ENCODE measurements at places on chromosomes 16 and 17. TPM values are rescaled to one million over a fixed set of nuclear protein-coding genes. Genes with fewer than 3 reads are reported as not detected.

DNA sequence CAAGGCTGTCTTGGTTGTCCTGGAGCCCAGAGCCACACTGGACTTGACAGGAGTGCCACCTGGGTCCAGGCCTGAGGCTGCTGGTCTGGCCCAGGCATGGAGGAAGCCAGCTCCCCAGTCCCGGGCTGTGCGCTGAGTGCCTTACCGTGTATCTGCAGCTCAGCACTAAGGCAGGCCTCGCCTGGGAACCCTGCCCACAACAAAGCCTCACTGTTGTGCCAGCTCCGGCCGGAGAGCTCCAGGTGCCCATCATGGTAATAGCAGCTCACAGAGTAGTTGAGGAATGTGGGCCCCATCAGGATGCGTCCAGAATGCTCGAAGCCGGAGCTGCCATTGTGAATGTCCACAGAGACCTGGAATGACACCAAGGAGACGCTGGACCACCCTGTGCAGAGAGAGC, 72.2 kb downstream of the RMI2 start:
- H3K27me3 ChIP-seq: no peaks in the 10 kb centered on the region
- DNase-seq: no peak
- no peak overlapping the region for H3K27ac ChIP-seq
- H3K36me3 ChIP-seq: no peaks in the 10 kb centered on the region
- no peak overlapping the region for H3K4me3 ChIP-seq

CCL7 gene
- total RNA-seq: not detected

FBXL16 gene
- total RNA-seq: 5.7 TPM

GRCh38 chr16:77359065-77359502, 75.8 kb downstream of the ADAMTS18 start:
- no peak for DNase-seq
- H3K36me3 ChIP-seq: no peaks in the 10 kb centered on the region
- no peak overlapping the region for H3K27ac ChIP-seq
- no peak overlapping the region for H3K4me3 ChIP-seq

- H3K27me3 ChIP-seq: peaks cover 4% of the 10 kb centered on the region
- H3K27ac ChIP-seq: no peak overlapping the region
- H3K4me3 ChIP-seq: no peak overlapping the region
- H3K36me3 ChIP-seq: no peaks in the 10 kb centered on the region
- no peak for DNase-seq
- H3K4me1 ChIP-seq: no peaks in the 10 kb centered on the region
Measured at GRCh38 chr17:48825446-48826381, 5.1 kb upstream of the CALCOCO2 start.

GRCh38 chr16:58843675-58844074, 109.6 kb upstream of the GOT2 start:
- no peaks in the 10 kb centered on the region for H3K4me1 ChIP-seq
- H3K4me3 ChIP-seq: no peak overlapping the region
- no peak for DNase-seq
- H3K27me3 ChIP-seq: no peaks in the 10 kb centered on the region
- no peak overlapping the region for H3K27ac ChIP-seq

DNA sequence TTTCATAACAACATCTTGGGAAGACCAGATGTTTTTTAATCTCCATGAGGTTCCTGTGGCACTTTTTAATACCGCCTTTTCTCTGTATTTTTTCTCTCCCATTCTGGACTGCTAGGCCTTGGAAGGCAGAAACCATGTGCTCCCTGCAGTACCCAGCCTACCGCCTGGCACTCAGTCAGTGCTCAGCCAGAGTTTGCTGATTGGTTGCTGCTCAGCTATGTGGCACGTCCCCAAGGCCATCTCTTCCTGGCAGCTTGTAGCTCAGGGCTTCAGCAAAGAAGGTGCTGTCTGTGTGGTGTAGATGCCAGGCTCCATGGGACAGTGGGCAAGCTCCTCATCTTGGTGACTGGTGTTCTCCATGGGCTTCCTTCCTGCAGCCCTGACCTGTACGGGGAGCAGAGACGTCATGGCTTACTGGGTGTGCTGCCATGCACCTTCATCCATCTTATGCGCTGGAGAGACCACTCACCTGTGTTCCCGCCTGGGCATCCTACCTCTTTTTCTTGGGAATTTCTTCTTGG, 86.7 kb downstream of the CLEC16A start:
- H3K36me3 ChIP-seq: peaks cover 77% of the 10 kb centered on the region
- peaks cover 29% of the 10 kb centered on the region for H3K4me1 ChIP-seq
- DNase-seq: no peak

ADAD2 gene
- total RNA-seq: 1.2 TPM

GRCh38 chr17:36148559-36149295, 27.7 kb downstream of the TBC1D3B start:
- H3K4me1 ChIP-seq: peaks cover 7% of the 10 kb centered on the region
- no peak overlapping the region for H3K27ac ChIP-seq
- H3K36me3 ChIP-seq: no peaks in the 10 kb centered on the region
- DNase-seq: peak; percentile 41
- no peak overlapping the region for H3K4me3 ChIP-seq

GRCh38 chr17:15109608-15110007, 155.5 kb downstream of the PMP22 start:
- H3K27me3 ChIP-seq: no peaks in the 10 kb centered on the region
- no peaks in the 10 kb centered on the region for H3K4me1 ChIP-seq
- H3K27ac ChIP-seq: no peak overlapping the region
- no peaks in the 10 kb centered on the region for H3K36me3 ChIP-seq

CBFA2T3 gene
- total RNA-seq: 3.3 TPM

- H3K36me3 ChIP-seq: no peaks in the 10 kb centered on the region
- no peaks in the 10 kb centered on the region for H3K4me1 ChIP-seq
- no peaks in the 10 kb centered on the region for H3K27me3 ChIP-seq
- H3K4me3 ChIP-seq: no peak overlapping the region
- no peak overlapping the region for H3K27ac ChIP-seq
Measured at GRCh38 chr17:33966410-33967059, 288.6 kb upstream of the CCL2 start.

DNA sequence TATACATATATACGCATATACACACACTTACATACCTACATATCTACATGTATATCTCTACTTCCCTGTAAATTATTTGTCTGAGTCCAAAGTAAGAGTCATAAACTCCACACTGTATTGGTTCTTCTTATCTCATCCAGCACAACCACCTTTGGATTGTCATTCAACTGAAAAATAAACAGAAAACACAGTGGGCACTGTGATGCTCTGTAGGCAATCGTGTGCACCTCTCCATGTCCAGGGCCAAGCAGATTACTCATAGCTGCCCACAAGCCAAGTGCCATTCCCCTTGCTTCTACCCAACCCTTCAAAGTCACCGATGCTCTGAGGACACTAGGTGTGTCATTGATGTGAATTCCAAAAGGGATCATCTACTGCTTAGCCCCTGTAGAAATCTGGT, 12.9 kb upstream of the TEKT3 start:
- H3K36me3 ChIP-seq: no peaks in the 10 kb centered on the region
- H3K4me1 ChIP-seq: no peaks in the 10 kb centered on the region
- no peaks in the 10 kb centered on the region for H3K27me3 ChIP-seq
- no peak for DNase-seq
- no peak overlapping the region for H3K27ac ChIP-seq
- H3K4me3 ChIP-seq: no peak overlapping the region

- no peak overlapping the region for H3K27ac ChIP-seq
- no peak overlapping the region for H3K4me3 ChIP-seq
- no peaks in the 10 kb centered on the region for H3K4me1 ChIP-seq
- H3K27me3 ChIP-seq: no peaks in the 10 kb centered on the region
Measured at GRCh38 chr17:41196068-41196467, 6.4 kb downstream of the KRTAP9-1 start.

DNA sequence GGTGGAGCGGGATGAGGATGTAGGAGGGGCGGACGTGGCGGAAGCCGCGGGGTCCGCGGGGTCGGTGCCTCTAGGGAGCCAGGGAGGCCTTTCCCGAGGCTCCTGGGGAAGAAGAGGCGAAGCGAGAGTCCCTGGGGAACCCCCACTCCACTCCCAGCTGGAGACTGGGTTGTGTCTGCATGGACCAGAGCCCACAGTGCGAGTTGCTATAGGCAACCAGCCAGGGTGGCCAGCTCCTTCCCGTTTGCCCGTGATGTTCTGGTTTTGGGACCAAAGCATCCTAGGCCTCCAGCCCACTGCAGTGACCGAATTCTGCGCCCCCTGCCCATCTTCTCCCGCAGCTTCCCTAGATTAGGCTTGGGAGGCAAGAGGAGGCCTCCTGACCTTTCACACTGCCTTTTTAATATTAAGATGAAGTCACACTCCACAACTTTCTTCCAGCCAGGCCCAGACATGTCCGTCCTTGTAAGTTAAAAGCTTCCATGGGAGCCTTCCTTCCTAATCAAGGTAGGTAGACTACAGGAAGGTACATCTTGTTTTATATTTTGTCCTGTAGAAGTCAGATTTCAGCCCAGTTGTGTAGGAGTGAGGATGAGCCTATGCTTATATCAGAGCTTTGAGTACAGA, 469 bp downstream of the AMZ2 start:
- H3K27me3 ChIP-seq: no peaks in the 10 kb centered on the region
- H3K4me1 ChIP-seq: no peaks in the 10 kb centered on the region
- peak overlapping the region; percentile 98 for H3K27ac ChIP-seq
- peak; percentile 41 for DNase-seq
- H3K36me3 ChIP-seq: no peaks in the 10 kb centered on the region
- H3K4me3 ChIP-seq: peak overlapping the region; percentile 94

DNA sequence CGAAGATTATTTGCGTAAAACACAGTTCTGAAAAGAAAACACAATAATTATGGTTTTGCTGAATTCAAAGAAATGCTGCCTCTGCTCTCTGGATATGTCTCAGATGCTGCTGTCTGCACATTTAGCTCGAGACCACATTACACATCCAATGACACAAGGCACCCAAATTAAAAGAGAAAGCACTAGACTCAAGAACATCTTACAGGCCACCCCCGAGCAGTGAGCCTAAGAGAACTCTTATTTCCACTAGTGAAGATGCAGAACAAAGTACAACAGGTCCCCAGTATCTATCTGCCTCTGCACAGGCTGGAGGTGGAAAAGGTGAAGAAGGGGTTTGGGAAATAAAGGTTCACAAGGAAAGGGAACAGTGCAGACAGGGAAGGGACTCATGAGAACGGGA, 33.5 kb downstream of the GRB2 start:
- DNase-seq: no peak
- H3K27ac ChIP-seq: no peak overlapping the region
- no peaks in the 10 kb centered on the region for H3K36me3 ChIP-seq
- H3K4me1 ChIP-seq: no peaks in the 10 kb centered on the region

YBX2 gene
- 0.66 TPM for total RNA-seq

DNA sequence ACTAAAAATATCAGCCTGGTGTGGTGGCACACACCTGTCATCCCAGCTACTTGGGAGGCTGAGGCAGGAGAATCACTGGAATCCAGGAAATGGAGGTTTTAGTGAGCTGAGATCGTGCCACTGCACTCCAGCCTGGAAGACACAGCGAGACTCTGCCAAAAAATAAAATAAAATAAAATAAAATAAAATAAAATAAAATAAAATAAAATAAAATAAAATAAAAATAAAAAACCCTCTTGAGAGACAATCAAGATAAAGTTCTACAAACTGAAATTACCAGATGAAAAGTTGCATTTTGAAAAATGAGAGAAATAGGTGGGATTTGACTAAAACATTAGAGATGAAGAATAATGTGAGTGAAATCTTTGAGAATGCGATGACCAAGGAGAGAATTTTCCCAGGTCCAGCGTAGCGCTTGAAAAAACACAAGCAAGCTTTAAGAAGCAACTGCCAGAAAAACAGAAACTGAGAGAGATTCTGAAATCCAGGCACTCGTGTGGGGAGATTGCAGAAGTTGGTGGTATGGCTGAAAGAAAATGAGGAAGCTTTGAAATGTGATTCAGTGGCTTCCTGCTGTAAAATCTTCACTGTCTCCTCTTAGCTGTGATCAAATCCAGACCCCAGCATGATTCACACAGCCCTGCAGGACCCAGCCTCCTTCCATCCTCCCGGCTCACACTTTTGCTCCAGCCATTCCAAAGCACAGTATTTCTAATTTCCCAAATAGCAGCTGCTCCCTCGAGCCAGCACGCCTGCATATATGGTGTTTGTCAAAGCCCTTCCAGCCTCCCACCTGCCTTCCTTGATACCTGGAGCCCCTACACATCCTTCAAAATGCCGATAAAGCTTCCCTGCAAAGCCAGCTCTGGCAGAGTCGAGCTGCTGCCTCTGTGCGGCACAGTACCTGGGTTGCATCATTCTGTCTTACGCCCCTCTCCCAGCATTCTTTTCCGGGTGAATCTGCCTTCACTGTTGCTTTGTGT, 8.2 kb upstream of the CD300E start:
- H3K4me1 ChIP-seq: peaks cover 9% of the 10 kb centered on the region
- no peak overlapping the region for H3K27ac ChIP-seq
- H3K27me3 ChIP-seq: peaks cover 8% of the 10 kb centered on the region
- H3K4me3 ChIP-seq: no peak overlapping the region
- H3K36me3 ChIP-seq: no peaks in the 10 kb centered on the region
- DNase-seq: no peak

KRT14 gene
- 24.0 TPM for total RNA-seq

GRCh38 chr16:2776500-2777139, 460 bp downstream of the ELOB start:
- no peaks in the 10 kb centered on the region for H3K27me3 ChIP-seq
- no peaks in the 10 kb centered on the region for H3K4me1 ChIP-seq
- H3K36me3 ChIP-seq: peaks cover 4% of the 10 kb centered on the region
- peak overlapping the region; percentile 71 for H3K27ac ChIP-seq
- no peak for DNase-seq

DNA sequence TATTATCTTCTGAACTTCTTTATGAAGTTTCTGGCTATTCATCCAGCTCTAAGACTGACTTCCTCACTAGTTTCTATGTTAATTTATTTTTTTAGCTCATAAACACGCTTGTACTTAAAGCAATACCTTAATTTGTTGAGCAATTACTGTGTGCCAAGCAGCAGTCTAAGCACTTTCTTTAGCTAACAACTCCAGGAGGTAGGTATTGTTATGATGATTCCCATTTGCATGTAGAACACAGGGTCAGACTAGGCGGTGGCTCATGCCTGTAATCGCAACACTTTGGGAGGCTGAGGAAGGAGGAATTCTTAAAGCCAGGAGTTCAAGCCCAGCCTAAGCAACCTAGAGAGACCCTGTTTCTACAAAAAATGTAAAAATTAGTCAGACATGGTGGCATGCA, 19.8 kb downstream of the DNAH3 start:
- DNase-seq: no peak
- H3K4me1 ChIP-seq: no peaks in the 10 kb centered on the region
- no peak overlapping the region for H3K27ac ChIP-seq
- no peaks in the 10 kb centered on the region for H3K27me3 ChIP-seq

GRCh38 chr16:56603589-56603988, 4.8 kb upstream of the MT2A start:
- H3K36me3 ChIP-seq: no peaks in the 10 kb centered on the region
- peaks cover 16% of the 10 kb centered on the region for H3K4me1 ChIP-seq
- no peak overlapping the region for H3K4me3 ChIP-seq
- H3K27me3 ChIP-seq: no peaks in the 10 kb centered on the region

- no peaks in the 10 kb centered on the region for H3K4me1 ChIP-seq
- no peak overlapping the region for H3K4me3 ChIP-seq
- peak overlapping the region; percentile 7 for H3K27ac ChIP-seq
- H3K36me3 ChIP-seq: no peaks in the 10 kb centered on the region
- no peaks in the 10 kb centered on the region for H3K27me3 ChIP-seq
Measured at GRCh38 chr17:68981288-68981687, 26.1 kb upstream of the ABCA8 start.

CHST4 gene
- not detected for total RNA-seq

GRCh38 chr16:66910175-66910940, 8.3 kb downstream of the CDH16 start:
- no peak overlapping the region for H3K4me3 ChIP-seq
- no peak overlapping the region for H3K27ac ChIP-seq
- H3K27me3 ChIP-seq: no peaks in the 10 kb centered on the region
- no peaks in the 10 kb centered on the region for H3K36me3 ChIP-seq

Data from tibial nerve (tissue), 4 donors.